ENCODE measurements at places on chromosomes 6 and 20. TPM values are rescaled to one million over a fixed set of nuclear protein-coding genes. Genes with fewer than 3 reads are reported as not detected.

DEFB132 gene
- total RNA-seq, result 0.66 TPM

SLC35D3 gene
- not detected for total RNA-seq

CD164 gene
- 516 TPM for total RNA-seq

MEI4 gene
- not detected for total RNA-seq

SLPI gene
- total RNA-seq, result 23.6 TPM

All from subcutaneous adipose tissue (tissue), 4 donors.